Fibroblast of skin of right biceps (primary cell): ENCODE measurements at places on chromosomes 7 and 10.

DNA sequence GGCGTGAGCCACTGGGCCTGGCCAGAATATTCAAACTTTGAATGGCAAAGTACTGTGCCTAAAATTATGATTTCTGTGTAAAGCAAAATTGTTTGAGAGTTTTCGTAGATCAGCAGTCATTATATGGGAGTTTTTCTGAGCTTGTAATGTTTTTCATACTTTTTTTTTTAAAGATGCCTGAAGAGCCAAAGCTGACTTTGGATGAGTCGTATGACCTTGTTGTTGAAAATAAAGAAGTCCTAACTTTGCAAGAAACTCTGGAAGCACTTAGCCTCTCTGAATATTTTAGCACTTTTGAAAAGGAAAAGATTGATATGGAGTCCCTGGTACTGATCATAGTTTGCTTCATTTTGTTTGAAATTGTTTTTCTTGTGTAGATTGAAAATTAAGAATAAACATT lies 26.7 kb downstream of the SEC23IP start:
- DNase-seq: no peak

- no peak for DNase-seq
Measured at GRCh38 chr10:114376523-114376922, 27.8 kb downstream of the AFAP1L2 start.

GRCh38 chr7:47039904-47040303 lies 542.0 kb downstream of the TNS3 start:
- peak; percentile 43 for DNase-seq

GRCh38 chr10:112213098-112213823 lies 29.7 kb upstream of the GPAM start:
- no peak for DNase-seq

- DNase-seq: peak; percentile 52
Measured at GRCh38 chr10:46096446-46096845, 50.4 kb upstream of the MSMB start.

- no peak for DNase-seq
Measured at GRCh38 chr10:132981173-132981555, 38.8 kb upstream of the CFAP46 start.

GRCh38 chr7:47942132-47942531 lies 6.1 kb downstream of the PKD1L1 start:
- no peak for DNase-seq

- no peak for DNase-seq
Measured at GRCh38 chr7:33601101-33601500, 304.2 kb upstream of the BMPER start.

DNA sequence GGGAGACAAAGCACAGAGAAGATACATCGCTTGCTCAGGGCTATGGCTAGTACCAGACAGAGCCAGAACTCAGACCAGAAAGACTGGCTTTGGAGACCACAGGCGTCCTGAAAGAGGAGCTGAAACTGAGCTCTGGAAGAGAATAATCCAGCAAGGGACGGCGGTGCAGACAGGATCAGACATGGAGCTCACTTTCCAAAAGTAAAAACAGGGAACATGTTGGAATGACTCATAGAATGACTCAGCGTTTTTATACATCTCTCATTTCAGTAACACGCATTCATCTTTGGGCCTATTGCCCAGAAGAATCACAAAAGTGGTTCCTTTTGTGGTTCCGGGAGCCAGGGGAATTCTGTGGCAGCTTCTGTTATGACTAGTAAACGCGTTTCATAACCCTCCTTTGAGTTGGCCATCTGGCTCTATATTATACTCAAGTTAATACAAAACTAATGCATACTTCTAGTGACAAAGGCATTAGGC lies 37.2 kb downstream of the PLEKHS1 start:
- peak; percentile 97 for DNase-seq

- no peak for DNase-seq
Measured at GRCh38 chr10:14758994-14759664, 15.6 kb downstream of the FAM107B start.

DNA sequence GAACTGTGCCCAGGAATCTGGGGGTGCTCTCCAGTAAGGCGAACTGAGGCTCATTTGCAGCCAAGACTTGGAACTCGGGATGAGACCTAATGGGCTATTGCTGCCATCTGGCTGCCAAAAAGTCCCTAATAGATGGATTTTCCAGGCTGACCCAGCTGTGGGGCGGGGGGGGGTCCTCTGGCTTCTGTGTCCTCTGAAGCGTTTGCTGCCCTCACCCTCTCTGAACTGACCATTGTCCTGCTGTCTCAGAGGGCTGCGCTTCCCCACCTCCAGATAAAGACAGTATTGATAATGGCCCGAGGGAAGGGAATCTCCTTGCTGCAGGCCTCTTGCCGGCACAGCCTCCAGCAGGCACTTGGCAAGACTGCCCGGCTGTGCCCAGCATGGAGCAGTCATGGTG lies 46.6 kb downstream of the CLEC2L start:
- no peak for DNase-seq

DNA sequence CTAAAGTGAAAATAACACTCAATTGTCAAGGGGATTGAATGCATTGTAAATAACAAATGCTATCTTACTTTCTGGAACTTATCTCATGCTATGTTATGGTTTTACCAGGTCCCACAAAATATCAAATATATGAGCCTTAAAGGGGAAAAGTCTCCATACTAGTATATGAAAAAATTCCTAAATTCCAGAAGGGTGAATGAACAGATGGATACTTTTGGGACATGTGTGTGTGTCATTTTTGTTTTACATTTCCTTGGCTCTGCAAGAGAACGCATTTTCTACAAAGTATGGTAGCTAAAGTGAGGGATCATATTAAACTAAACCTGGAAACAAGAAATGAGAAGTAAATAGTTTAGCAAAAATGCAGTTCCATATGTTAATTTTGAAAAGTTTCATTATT lies 682.8 kb downstream of the INHBA start:
- DNase-seq: no peak

- DNase-seq: peak; percentile 76
Measured at GRCh38 chr10:23344241-23344841, at the start of gene C10orf67. Gene C10orf67, minus strand, starts transcription at chr10:23344797. Its CDS starts 23 bp downstream, at chr10:23344774.

GRCh38 chr10:36780158-36780557 lies 345.2 kb upstream of the ANKRD30A start:
- no peak for DNase-seq

- no peak for DNase-seq
Measured at GRCh38 chr10:132407243-132407746, 10.3 kb downstream of the PWWP2B start.

DNA sequence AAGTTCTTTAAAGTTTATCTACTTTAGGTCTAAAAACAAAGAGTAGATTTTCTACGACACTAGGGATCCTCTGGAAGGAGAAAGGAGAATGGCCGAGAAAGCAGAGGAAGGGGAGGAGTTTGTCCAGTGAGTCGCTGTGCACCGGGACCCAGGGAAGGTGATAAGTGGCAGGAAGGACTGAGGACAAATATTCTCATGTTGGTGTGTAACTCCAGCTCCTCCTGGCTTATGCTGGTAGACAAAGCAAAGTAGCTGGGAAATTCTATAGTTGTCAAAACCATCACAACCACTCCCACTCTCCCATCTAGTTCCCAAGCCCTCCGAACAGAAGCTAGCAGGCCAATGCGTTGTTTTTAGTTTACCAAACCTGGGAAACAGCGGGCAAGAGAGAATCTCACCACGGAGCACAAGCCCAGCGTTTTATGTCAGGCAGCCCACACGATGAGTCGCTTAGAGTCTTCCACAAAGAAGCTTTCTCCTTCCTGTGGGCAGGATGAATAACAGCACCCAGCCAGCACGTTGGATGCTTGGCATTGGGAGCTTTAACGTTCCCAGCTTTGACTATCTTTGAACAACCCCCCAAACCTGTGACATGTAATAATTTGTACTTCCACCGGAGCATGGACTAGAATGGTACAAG lies 32.9 kb upstream of the JCAD start:
- DNase-seq: peak; percentile 83

DNA sequence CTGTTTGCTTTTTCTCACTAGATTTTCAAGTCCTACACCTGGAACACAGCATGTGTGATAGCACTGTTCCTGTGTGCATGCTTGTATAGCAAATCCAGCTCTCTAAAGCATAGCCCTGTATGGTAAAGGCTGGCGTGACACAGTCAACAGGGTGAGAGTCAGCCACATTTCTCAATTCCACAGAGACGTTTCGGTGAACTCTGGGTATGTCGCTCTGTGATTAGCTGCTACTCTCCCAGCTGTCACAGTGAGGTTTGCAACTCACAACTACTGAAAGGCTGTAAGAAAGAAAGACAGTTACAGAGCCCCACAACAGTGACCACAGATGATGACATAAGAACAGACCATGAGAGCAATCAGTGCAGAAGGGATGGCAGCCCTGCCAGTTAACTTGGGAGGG lies 170.6 kb upstream of the IMMP2L start:
- DNase-seq: no peak
